AG04449 (cell line): ENCODE measurements at places on chromosomes 13 and 19.

GRCh38 chr19:46689358-46689757 lies 27.6 kb downstream of the PRKD2 start:
- no peak for DNase-seq

GRCh38 chr13:27304099-27304498 lies 33.5 kb downstream of the RASL11A start:
- no peak for DNase-seq

GRCh38 chr19:18785179-18786124 lies 5.7 kb downstream of the COMP start:
- no peak for DNase-seq

DNA sequence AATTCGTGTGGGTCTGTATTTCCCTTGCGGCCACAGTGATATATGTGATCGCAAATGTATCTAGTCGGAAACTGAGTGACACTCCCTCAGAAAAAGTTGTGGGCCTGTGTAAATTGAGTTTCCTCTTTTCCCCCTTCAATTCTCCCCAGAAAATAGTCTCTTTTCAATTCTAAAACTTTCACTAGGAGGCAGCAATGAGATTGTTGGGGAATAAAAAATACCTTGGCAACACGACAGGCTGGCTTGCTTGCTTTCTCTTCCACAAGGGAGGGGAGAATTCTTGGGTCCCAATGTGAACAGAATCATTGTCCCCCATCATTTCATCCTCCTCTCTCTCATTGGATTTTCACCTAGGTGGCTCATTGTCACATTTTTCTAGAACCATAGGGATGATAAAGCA lies 3.7 kb upstream of the SOX21 start:
- no peak for DNase-seq

- no peak for DNase-seq
These were observed 57.2 kb downstream of the TNFRSF19 start for GRCh38 chr13:23627410-23627809.

- no peak for DNase-seq
These were observed 316.5 kb downstream of the ZNF536 start for GRCh38 chr19:30688696-30689095.

DNA sequence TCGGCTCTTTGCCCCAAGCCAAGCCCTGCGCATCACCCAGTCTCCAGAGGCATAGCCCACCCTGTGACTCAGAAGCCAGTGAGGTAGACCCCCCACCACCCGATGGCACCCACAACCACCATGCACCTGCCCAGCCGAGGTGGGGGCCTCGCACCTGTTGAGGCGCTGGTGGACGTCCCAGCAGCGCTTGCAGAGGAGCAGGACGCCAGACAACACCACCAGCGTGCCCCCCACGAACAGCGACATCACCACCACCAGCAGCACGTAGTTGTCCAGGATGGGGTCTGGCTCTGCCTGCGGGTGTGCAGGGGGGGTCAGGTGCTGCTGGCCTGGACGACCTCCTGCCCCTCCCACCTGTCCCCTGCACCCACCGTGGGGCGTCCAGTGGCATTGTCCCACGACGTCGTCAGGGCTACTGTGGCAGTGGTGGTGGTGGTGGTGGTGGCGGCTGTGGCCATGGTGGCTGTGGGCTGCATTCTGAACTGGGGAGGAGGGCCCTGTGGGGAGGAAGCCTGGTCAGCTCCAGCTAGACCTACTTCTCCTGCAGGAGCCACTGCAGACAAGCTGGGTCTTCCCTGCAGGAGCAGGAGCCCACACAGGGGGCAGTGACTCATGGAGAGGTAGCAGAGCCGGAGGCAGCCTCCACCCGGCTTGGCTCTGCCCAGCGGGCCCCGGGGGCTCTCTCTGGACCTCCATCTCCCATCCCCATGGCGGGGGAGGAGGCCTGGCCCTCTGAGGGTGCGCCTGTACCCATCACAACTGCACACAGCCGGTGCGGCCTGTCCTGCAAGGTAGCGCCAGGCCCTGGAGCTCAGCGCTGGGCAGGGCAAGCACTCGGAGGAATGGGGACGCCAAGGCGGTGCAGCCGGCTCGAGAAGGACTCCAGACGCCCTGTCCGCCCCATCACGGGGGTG lies 1.9 kb downstream of the CBARP start:
- DNase-seq, result no peak

- DNase-seq, result no peak
These were observed 209.9 kb downstream of the DCT start for GRCh38 chr13:94269557-94269956.

DNA sequence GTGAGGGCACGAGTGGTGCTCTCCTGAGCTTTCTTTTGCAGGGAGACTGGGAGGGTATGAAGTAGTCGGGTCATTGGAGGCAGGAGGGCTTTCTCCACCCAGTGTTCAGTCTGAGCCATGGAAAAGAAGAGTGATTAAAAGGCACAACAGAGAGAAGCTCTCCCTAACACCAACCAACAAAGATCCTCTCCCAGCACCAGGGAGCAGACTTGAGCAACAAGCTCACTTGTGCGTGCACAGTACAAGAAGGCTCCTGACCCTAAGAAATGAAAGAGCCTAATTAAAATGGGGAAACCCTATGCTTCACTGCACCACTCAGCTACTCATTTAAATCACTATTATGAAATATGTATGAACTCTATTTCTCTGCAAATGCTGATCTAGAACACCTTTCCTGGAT lies 276.3 kb upstream of the SOX21 start:
- no peak for DNase-seq

GRCh38 chr19:23882493-23882892 lies 32.2 kb upstream of the ZNF726 start:
- DNase-seq, result no peak

- DNase-seq, result no peak
These were observed 27.4 kb upstream of the SCEL start for GRCh38 chr13:77507931-77508776.

DNA sequence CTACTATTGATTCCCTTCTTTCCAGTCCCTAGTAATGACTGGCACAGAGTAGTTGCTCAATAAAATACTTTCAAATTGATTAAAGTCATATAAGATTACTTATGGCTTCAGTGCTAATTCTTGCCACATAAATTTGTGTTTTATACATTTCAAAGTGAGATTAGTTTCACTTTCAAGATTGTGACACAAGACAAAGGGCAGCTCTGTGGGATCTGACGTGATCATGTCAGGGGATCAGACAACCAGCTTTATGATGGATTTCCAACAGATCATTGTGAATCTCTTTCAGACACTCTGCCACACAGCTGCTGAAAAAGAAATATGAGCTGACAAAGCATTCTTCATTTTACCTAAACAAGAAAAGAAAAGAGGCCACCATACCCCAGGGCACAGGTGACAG lies 73.4 kb upstream of the POMP start:
- no peak for DNase-seq

DNA sequence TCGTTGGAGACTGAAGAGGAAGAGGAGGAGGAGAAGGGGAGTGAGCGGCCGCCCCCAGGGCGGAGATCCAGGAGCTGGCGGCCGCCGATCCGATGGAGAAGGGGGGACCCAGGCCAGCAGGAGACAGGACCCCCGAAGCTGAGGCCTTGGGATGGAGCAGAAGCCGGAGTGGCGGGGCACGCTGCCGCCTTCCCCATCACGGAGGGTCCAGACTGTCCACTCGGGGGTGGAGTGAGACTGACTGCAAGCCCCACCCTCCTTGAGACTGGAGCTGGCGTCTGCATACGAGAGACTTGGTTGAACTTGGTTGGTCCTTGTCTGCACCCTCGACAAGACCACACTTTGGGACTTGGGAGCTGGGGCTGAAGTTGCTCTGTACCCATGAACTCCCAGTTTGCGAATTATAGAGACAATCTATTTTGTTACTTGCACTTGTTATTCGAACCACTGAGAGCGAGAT lies 1.8 kb downstream of the GADD45B start:
- DNase-seq, result no peak

- DNase-seq, result peak; percentile 65
These were observed 11.6 kb upstream of the OR1M1 start for GRCh38 chr19:9075064-9075949.

GRCh38 chr13:91714855-91715254 lies 316.4 kb downstream of the GPC5 start:
- DNase-seq, result no peak

- DNase-seq, result peak; percentile 88
These were observed 738.5 kb downstream of the DIAPH3 start for GRCh38 chr13:59425211-59425741.

DNA sequence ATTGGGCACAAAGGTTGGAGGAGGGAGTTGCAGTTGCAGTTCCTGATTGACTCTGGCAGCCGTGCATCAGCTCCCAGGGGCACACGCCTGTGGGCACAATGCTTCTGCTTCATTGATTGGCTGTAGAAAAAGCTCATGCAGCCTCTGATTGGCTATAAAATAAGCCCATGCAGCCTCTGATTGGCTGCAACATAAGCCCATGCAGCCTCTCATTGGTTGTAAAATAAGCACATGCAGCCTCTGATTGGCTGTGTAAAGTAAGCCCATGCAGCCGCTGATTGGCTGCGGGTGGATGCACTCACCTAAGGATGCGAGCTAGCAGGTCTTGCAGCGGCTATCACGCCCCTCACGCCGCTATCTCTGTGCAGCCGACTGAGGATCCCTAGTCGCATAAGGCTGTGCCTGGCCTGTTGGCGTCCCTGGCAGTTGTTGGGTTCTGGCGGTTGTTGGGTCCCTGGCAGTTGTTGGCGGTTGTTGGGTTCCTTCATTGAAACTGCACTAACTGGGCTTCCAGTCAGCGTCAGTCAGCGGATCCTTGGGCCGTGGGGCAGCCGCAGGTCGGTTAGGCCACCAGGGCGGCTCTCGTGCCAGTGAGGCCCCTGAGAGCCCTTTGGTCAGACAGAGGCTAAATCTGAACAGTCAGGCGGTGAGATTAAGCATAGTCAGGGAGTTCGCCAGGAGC lies at the start of gene SIGLECL1:
Gene SIGLECL1, plus strand, starts transcription at position 295 of the 682 bp plus-strand sequence. CDS start 12,993 bp downstream, outside the sequence.
- no peak for DNase-seq

- DNase-seq, result peak; percentile 100
These were observed 29.9 kb upstream of the RNF113B start for GRCh38 chr13:98206946-98207345.

- no peak for DNase-seq
These were observed 26.8 kb upstream of the CYSLTR2 start for GRCh38 chr13:48626726-48627451.

DNA sequence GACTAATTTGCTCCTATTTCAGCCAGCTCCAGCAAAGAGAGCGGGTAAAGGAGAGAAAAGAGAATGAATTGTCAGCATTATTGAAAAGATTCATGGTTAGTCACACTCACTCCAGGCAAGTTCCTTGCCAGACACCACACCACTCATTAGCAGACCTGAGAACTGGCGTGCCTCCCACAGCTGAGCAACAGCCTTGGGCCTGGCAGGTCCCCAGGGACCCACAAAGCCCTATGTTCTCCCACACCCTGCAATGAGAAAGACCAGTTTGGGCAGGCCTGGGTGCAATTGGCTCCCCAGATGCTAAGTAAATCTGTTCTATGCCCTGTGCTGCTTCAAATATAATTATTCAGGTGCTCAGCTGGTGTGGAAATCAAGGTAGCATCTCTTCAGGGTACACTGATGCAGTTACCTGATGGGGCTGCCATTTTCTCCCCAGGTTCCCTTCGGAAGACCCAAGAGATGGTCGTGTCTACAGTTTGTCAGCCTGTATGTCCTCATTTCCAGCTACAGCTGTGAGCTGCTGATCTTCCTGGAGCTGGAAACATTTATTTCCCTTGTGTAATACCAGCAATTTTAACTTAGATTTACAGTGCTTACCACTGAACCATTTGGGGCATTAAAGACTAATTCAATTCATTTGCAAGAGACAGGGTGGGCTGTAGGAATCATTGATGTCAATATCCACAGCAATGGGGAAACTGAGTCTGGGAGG lies 405.0 kb downstream of the COG6 start:
- peak; percentile 12 for DNase-seq

DNA sequence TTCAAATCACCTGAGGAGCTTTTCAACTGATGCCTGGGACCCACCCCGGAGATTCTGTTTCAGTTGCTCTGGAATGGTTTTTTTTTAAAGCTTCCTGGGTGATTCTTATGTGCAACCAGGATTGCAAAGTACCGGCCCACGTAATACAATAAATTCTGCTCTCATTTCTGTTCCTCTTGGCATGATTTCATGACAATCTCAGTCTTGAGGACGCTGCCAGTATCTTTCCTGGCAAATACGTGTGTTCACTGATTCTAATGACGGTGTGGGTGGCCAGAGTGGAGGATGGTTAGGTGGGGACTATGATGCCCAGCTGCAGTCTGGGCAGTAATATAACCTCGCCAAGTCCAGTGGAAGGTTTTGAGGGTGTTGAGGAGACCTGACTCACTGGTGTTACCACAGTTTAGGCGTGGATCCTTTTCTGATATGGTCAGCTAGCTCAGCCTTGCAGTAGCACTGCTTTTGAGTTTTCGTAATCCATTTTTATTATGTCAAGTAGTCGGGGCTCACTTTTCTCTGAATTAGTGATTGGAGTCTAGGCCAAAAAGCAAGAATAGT lies 49.4 kb downstream of the FAM124A start:
- no peak for DNase-seq

- DNase-seq, result no peak
These were observed 41.0 kb downstream of the RASL11A start for GRCh38 chr13:27311518-27312210.

DNA sequence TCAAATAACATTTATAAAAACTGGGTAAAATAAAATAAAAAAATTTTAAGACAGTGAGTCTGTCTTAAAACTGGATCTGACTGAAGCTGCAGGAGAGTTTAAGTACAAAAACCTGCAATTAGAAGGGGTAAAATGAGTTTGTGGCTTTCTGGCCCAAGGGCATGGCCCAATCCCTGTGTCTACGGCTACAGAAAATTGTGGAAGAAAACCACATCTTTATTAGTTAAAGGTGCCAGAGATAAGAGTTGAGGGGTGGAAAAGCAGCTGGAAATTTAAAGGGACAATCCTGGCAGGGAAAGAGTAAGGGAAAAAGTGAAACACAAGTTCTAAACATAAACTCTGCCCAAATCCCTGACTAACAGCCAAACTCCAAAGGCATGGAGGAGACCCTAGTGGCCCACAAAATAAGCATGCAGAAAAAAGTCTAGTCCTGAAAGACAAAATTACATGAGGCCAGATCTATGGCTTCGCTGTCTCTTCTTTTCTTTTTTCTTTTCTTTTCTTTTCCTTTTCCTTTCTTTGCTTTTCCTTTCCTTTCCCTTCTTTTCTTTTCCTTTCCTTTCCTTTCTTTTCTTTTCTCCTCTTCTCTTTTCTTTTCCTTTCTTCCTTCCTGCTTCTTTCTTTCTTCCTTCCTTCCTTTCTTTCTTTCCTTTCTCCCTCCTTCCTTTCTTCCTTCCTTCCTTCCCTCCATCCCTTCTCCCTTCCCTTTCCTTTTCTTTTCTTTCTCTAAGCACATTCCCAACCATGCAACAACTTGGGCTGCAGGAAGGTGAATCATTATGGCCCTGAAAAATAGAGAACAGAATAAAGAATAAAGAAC lies 23.5 kb upstream of the DLEU7 start:
- DNase-seq, result no peak
